ENCODE measurements at places on chromosomes 13 and 19. TPM values are rescaled to one million over a fixed set of nuclear protein-coding genes. Genes with fewer than 3 reads are reported as not detected.

ILF3 gene
- 683 TPM for total RNA-seq

- DNase-seq, result peak; percentile 18
- H3K4me3 ChIP-seq, result no peak overlapping the region
- H3K27ac ChIP-seq, result no peak overlapping the region
- peaks cover 12% of the 10 kb centered on the region for H3K4me1 ChIP-seq
- H3K27me3 ChIP-seq, result no peaks in the 10 kb centered on the region
Observed at GRCh38 chr13:41639955-41640780, 182.8 kb downstream of the RGCC start.

FOSB gene
- 1.9 TPM for total RNA-seq

- peak overlapping the region; percentile 83 for H3K27ac ChIP-seq
- H3K36me3 ChIP-seq, result peaks cover 35% of the 10 kb centered on the region
- H3K4me3 ChIP-seq, result peak overlapping the region; percentile 86
- DNase-seq, result peak; percentile 89
- H3K27me3 ChIP-seq, result no peaks in the 10 kb centered on the region
Observed at GRCh38 chr19:49664171-49665035, 1.3 kb downstream of the IRF3 start.

BRME1 gene
- 4.0 TPM for total RNA-seq

HSPB6 gene
- total RNA-seq, result 0.50 TPM

ZNF576 gene
- 19.2 TPM for total RNA-seq

ZNF69 gene
- 5.5 TPM for total RNA-seq

GRCh38 chr13:95627590-95627989 is 16.9 kb downstream of the DZIP1 start:
- no peaks in the 10 kb centered on the region for H3K4me1 ChIP-seq
- no peaks in the 10 kb centered on the region for H3K27me3 ChIP-seq
- H3K36me3 ChIP-seq, result no peaks in the 10 kb centered on the region
- DNase-seq, result no peak

DNA sequence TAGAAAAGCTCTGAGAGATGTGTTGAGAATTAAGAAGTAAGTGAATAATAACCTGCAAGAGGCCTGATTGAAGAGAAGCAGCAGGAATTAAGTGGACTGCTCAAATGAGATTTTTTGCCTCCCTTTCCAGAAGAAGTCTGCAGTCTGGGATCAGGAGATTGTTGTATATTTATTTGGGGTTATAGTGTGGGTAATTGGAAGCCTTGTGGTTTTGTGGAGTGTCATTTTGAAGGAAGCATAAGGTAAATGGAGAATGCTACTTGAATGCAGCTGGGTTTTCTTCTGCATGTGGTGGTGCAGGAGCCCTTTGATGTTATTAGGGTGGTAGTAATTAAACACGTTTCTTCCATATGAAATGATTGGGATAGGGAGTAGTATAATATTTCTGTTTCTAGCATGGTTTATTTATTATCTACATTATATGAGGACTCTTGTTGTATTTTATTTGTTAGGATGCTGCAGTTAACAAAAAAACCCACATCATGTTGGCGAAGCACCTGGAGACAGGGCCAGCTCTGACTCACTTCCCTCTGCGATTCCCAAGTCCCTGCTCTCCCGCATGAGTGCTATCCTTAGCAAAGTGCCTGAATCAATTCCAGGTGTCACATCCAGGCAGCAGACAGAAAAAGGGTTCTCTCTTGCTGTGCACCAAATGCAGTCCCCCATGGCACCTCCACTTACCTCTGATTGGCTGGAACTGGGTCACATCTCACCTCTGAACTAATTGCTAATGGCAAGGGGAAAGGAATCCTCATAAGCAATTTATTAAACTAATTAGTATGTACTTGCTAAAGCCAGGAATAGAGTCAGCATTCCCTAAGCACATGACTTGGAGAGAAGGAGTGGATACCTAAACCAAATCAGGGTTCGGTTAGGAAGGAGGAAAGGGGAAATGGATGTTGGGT is 54.8 kb downstream of the DGKH start:
- no peaks in the 10 kb centered on the region for H3K36me3 ChIP-seq
- no peaks in the 10 kb centered on the region for H3K27me3 ChIP-seq
- no peaks in the 10 kb centered on the region for H3K4me1 ChIP-seq
- DNase-seq, result no peak
- no peak overlapping the region for H3K4me3 ChIP-seq

BCL3 gene
- total RNA-seq, result 6.6 TPM

CBLC gene
- not detected for total RNA-seq

- peaks cover 44% of the 10 kb centered on the region for H3K36me3 ChIP-seq
- H3K27me3 ChIP-seq, result no peaks in the 10 kb centered on the region
- DNase-seq, result peak; percentile 98
- peaks cover 14% of the 10 kb centered on the region for H3K4me1 ChIP-seq
Observed at GRCh38 chr19:58554494-58555368, at the start of gene CHMP2A. Gene CHMP2A (minus strand): TSS chr19:58555105. CDS start chr19:58554212, 893 bp downstream.

DNA sequence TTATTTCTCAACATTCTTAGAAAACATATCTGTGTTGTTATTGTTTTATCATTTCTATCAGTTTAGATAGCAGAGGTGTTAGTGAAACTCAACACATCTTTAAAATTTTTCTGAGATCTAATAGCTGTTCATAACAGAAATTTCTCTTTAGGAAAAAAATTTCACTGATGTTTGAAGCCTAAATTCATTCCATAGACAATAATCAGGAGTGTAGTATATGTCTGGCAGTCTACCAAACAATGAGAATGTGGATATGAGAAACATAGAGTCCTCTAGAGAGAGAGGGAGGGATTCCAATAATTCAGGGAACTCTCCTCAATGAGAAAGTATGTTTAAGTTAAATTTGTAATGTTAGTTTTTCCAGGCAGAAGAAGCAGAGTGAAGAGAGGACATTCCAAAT is 118.2 kb upstream of the EDNRB start:
- DNase-seq, result no peak
- no peak overlapping the region for H3K4me3 ChIP-seq
- no peak overlapping the region for H3K27ac ChIP-seq

LACC1 gene
- 0.47 TPM for total RNA-seq

PSG5 gene
- not detected for total RNA-seq

DNA sequence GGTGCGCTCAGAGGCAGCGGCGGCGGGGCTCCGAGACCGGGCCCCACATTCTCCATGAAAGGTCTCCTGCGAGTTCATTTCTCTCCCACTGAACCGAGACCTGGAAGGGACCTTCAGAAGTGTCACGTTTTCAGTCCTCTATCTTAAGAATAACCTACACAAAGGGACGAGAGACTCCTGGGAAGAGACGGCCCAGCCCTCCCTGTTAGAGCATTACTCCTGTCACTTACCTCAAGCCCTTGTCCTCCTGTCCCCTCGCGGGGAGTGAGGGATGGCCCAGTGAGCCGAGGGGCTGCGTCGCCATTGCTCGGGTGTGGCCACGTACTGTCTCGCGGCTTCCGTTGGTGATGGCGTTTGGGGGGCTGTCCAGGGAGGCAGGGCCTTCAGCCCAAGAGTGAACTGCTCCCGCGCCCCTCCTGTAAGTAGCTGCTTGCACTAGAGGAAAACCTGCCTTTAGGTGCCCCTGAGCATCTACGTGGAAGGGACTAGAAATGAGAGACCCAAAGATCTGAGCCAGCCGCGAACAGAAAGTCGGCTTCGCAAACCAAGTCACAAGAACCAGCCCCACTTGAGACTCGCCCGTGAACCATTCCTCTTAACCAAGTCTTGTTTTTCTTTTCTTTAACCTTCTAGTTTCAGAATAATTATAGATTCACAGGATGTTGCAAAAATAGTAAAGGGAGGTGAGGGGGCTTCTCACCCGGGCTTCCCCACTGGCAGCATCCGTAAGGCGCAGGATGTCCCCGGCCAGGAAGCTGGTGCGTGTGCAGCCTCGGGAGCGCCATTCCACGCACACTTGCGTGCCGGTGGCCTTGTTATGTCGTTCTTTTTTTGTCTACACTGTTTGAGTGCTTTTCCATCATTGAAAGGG is 21.1 kb upstream of the NDUFS7 start:
- peaks cover 48% of the 10 kb centered on the region for H3K36me3 ChIP-seq
- H3K27ac ChIP-seq, result peak overlapping the region; percentile 83
- DNase-seq, result no peak

DNA sequence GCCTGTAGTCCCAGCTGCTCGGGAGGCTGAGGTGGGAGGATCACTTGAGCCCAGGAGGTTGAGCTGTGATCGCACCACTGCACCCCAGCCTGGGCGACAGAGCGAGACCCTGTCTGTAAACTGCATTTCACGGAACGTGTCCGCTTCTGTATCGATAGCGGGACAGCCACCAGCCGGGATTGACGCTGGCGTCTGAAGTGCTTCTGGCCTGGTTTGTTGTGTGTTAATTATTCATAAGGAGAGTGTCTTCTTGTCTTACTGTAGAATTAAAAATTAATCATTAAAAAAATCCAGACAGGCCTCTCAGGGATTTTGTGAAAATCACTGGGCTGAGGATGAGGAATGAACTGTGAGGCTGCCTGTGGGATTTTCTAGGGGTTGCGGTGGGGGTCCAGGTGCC is 16.2 kb upstream of the MISP start:
- H3K36me3 ChIP-seq, result no peaks in the 10 kb centered on the region
- no peak for DNase-seq
- H3K4me3 ChIP-seq, result no peak overlapping the region
- no peak overlapping the region for H3K27ac ChIP-seq
- no peaks in the 10 kb centered on the region for H3K4me1 ChIP-seq

DNA sequence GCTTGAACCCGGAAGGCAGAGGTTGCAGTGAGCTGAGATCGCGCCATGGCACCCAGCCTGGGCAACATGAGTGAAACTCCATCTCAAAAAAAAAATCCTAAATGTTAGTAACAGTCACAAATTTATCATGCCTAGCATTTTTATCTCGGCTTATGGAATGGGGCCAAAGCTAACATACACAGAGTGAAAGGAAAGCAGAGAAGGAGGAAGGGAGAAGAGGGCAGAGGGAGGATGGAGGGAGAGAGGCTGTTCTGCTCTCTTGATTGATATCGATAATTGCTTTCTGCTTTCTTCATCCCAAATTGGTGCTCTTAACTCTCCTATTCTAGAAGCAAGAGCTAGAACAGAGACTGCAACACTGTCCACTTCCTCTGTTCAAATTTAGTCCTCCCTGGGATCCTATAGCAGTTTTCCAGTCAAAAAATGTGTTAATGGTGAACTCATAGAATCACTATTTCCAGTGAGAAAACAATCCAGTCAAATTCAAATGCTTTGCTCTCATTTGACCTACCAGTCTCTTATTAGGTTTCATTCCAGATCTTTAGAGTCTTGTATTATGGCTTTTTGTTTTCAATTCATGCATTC is 15.8 kb upstream of the TUBGCP3 start:
- H3K27ac ChIP-seq, result no peak overlapping the region
- peaks cover 5% of the 10 kb centered on the region for H3K27me3 ChIP-seq
- H3K4me1 ChIP-seq, result no peaks in the 10 kb centered on the region
- no peaks in the 10 kb centered on the region for H3K36me3 ChIP-seq
- no peak for DNase-seq

- no peak for DNase-seq
- no peaks in the 10 kb centered on the region for H3K4me1 ChIP-seq
- H3K36me3 ChIP-seq, result no peaks in the 10 kb centered on the region
- H3K4me3 ChIP-seq, result no peak overlapping the region
Observed at GRCh38 chr13:44148159-44148914, 225.3 kb upstream of the SERP2 start.

Data from A673 (cell line).